Suprapubic skin (tissue), 4 donors: ENCODE measurements at places on chromosomes 6 and 20. TPM values are rescaled to one million over a fixed set of nuclear protein-coding genes. Genes with fewer than 3 reads are reported as not detected.

- H3K27ac ChIP-seq, result no peak overlapping the region
- DNase-seq, result no peak
- no peak overlapping the region for H3K4me3 ChIP-seq
- H3K27me3 ChIP-seq, result no peaks in the 10 kb centered on the region
- H3K36me3 ChIP-seq, result no peaks in the 10 kb centered on the region
These were observed 636.5 kb upstream of the PTCHD4 start for GRCh38 chr6:48747471-48747870.

- H3K4me1 ChIP-seq, result peaks cover 11% of the 10 kb centered on the region
- DNase-seq, result no peak
- no peaks in the 10 kb centered on the region for H3K27me3 ChIP-seq
- H3K36me3 ChIP-seq, result no peaks in the 10 kb centered on the region
These were observed 91.7 kb downstream of the CLIC5 start for GRCh38 chr6:45923831-45924391.

DNA sequence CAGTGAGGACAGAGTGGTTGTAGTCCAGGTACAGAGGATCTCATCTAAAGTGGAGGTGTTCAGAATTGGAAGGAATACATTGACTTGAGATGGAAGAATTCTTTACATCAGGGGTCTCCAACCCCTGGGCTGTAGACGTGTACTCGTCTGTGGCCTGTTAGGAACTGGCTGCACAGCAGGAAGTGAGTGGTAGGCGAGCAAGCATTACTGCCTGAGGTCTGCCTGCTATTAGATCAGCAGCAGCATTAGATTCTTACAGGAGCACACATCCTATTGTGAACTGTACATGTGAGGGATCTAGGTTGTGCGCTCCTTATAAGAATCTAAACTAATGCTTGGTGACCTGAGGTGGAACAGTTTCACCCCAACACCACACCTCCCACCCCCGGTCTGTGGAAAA, 121.1 kb downstream of the CDKAL1 start:
- no peaks in the 10 kb centered on the region for H3K27me3 ChIP-seq
- peaks cover 5% of the 10 kb centered on the region for H3K36me3 ChIP-seq

DNA sequence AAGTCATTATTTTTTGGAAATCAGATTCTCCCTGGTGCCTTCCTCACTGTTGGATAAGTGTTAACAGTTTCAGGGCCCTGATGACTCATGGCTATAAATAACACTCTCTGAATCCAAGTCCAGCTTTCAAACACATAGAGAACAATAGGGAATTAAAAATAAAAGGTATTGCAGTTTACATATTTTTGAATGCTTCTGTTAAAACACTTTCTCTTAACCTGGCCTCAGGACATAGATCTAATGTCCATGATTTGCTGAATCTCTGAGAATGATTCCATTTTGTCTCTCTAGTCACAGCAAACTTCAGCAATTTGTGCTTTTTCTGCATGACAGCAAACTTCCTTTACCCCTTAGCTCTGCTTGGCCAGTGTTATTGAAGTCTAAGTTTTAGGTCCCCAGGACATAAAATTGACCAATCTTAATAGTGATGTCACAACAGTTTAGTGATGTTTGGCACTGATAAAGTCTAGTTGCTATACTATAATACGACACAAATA, 1192.4 kb upstream of the CITED2 start:
- no peaks in the 10 kb centered on the region for H3K27me3 ChIP-seq
- H3K4me1 ChIP-seq, result peaks cover 10% of the 10 kb centered on the region
- no peak overlapping the region for H3K27ac ChIP-seq

GRCh38 chr20:11522366-11522741, 395.3 kb upstream of the BTBD3 start:
- DNase-seq, result no peak
- H3K36me3 ChIP-seq, result no peaks in the 10 kb centered on the region
- H3K4me1 ChIP-seq, result no peaks in the 10 kb centered on the region
- no peaks in the 10 kb centered on the region for H3K27me3 ChIP-seq

GRCh38 chr6:154996016-154996590, 988 bp downstream of the TIAM2 start:
- H3K27ac ChIP-seq, result no peak overlapping the region
- H3K4me1 ChIP-seq, result peaks cover 13% of the 10 kb centered on the region
- peak overlapping the region; percentile 72 for H3K4me3 ChIP-seq
- DNase-seq, result no peak

GRCh38 chr6:167089243-167090142, 33.4 kb upstream of the CCR6 start:
- H3K4me1 ChIP-seq, result peaks cover 9% of the 10 kb centered on the region
- H3K27me3 ChIP-seq, result no peaks in the 10 kb centered on the region
- H3K4me3 ChIP-seq, result no peak overlapping the region
- H3K36me3 ChIP-seq, result no peaks in the 10 kb centered on the region
- DNase-seq, result no peak
- H3K27ac ChIP-seq, result no peak overlapping the region

GRCh38 chr6:135162678-135163439, 18.2 kb upstream of the MYB start:
- peaks cover 3% of the 10 kb centered on the region for H3K27me3 ChIP-seq
- DNase-seq, result no peak
- no peaks in the 10 kb centered on the region for H3K4me1 ChIP-seq
- no peak overlapping the region for H3K27ac ChIP-seq
- H3K36me3 ChIP-seq, result no peaks in the 10 kb centered on the region

DNA sequence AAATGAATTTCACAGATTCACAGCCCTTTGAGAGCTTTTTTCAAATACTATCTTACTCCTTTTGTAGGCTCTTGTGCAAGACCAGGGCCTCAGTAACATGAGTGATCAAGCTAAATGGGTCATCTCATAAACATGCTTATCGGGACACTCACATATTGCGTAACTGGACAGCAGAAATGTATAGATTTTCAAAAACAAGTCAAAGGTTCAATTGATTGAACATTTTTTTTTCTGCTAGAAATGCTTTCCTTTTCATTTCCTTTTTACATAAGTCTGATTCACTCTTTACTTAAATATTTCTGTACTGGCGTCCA, 8.7 kb upstream of the SALL4 start:
- H3K27ac ChIP-seq, result no peak overlapping the region
- H3K4me3 ChIP-seq, result no peak overlapping the region
- no peaks in the 10 kb centered on the region for H3K4me1 ChIP-seq
- no peak for DNase-seq
- no peaks in the 10 kb centered on the region for H3K36me3 ChIP-seq
- H3K27me3 ChIP-seq, result no peaks in the 10 kb centered on the region

DNA sequence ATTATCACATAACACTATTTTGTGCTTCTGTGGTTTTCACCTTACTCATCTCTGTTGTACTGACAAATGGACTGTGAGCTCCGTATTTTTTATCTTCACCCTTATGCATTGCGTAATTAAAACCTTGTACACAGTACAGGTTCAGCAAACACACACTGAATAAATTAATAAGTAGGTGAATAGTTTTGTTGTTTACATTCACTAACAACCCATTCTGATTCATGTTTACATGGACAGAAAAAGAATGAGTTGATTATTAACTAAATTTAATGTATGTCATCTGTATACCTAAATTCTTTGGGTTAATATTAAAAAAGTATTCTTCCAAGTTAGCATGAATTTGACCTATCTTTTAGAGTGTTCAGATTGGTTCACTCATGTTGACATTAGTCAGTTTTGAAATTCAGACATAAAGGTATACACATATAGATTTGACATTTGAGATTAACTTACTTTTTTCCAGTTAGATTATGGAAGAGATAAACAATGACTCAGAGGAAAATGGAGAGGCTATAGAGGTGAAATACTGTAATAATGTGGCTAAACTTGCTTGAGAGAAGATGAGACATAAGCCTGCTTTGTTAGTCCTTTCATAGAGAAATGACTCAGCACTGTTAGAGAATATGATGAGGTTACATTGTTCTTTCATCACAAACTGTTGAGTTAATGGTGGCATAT, 541.7 kb upstream of the FLRT3 start:
- H3K27me3 ChIP-seq, result no peaks in the 10 kb centered on the region
- H3K36me3 ChIP-seq, result no peaks in the 10 kb centered on the region
- no peak overlapping the region for H3K4me3 ChIP-seq
- DNase-seq, result no peak

DNA sequence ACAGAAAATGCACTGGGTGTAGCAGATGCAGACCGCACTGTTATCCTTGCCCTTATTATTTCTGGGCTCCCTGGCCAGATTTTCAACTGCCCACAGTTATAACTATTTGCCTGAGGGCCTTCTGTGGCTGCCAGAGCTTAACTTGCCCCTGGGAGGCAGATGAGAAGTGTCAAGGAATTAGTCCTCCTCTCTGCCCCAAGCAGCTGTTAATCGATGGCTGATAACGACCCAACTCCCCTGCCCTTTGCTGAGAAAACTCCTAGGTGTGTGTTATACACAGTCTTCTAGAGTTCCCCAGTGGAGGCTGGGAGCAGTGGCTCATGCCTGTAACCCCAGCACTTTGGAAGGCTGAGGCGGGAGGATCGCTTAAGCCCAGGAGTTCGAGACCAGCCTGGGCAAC, 44.4 kb upstream of the SHLD1 start:
- no peak for DNase-seq
- H3K4me1 ChIP-seq, result no peaks in the 10 kb centered on the region
- no peak overlapping the region for H3K27ac ChIP-seq
- no peaks in the 10 kb centered on the region for H3K27me3 ChIP-seq
- no peak overlapping the region for H3K4me3 ChIP-seq
- no peaks in the 10 kb centered on the region for H3K36me3 ChIP-seq

GRCh38 chr20:8656335-8656734, 412.6 kb upstream of the PLCB4 start:
- H3K4me3 ChIP-seq, result no peak overlapping the region
- no peak for DNase-seq
- no peaks in the 10 kb centered on the region for H3K27me3 ChIP-seq
- no peaks in the 10 kb centered on the region for H3K36me3 ChIP-seq
- H3K4me1 ChIP-seq, result no peaks in the 10 kb centered on the region

DNA sequence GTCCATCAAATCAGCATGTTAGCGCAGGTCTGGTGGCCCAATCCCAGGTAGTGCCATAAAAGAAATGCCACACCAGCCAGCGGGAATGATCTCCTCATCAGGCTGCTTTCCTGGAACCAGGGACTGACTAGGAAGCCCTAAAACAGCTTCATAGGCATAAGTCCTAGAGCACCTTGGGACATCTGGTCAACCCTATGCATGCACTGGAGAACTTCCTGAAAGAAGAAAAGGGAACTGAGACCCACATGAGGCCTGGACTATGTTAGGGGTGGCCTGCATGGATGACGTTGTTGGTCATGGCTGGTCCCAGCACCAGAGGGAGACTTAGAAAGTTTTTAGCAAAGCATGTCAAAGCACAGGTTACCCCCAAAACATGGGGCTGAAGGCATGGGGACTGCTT, 7.6 kb upstream of the KCNK16 start:
- no peak overlapping the region for H3K4me3 ChIP-seq
- H3K36me3 ChIP-seq, result no peaks in the 10 kb centered on the region
- DNase-seq, result no peak
- H3K27ac ChIP-seq, result no peak overlapping the region

The ADGB gene
- total RNA-seq, result not detected

The LTB gene
- total RNA-seq, result not detected

The SCRT2 gene
- not detected for total RNA-seq

The LAMA5 gene
- 200 TPM for total RNA-seq

The ARMH2 gene
- not detected for total RNA-seq

The HLA-DQB1 gene
- total RNA-seq, result 2.3 TPM

The TSBP1 gene
- total RNA-seq, result not detected
